CD8-positive, alpha-beta memory T cell (primary cell): ENCODE measurements at places on chromosomes 11 and 22.
A peak's percentile ranks its signal among the peaks of the same experiment; 100 is the strongest.

DNA sequence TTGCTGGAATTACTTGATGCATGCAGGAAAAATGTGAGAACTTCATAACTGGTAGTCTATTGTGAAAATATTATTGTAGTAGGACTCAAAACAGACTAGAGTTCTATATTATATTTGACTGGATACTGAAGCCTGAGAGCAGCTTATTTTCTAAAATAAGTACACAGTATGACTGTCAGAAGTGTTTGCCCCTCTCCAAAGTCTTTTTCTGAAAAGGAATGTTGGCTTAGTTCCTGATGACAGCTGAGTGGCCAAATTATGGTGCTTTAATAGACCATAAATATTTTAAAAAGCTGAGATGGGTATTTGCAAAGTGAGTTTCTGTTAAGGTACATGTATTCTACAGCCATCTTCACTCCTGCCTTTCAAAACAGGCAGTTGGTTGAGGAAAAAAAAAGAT is 13.1 kb downstream of the ZBED5 start:
- no peak for DNase-seq

- DNase-seq = no peak
Measured at GRCh38 chr11:65745049-65745448, 24.5 kb upstream of the RNASEH2C start.

DNA sequence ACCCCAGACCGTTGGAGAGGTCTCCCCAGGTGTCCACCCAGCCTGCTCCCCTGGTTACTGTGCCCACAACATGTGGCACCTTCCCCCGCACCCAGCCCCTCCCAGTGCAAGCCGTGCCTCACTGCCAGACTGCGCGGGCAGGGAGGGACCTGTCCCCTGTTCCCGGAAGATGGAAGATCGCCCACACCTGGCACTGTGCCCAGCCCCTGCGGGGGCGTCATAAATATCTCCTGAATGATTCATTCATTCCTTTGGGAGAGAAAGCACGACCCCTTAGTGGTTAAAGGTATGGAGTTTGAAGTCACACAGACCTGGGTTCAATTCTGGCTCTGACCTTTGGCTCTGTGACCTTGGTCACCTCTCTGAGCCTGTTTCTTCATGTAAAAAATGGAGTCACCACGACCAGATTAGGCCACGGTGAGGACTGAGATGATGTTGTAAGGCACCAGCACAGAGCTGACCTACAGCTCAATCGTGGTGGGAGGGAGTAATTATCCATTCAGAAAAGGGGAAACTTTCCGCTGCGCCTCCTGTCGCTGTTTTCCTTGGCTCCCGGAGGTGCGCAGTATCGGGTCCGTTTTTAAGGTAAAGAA is 497 bp upstream of the SYT12 start:
- no peak for DNase-seq

GRCh38 chr11:67293090-67293489 is 4.0 kb downstream of the ANKRD13D start:
- DNase-seq = no peak

DNA sequence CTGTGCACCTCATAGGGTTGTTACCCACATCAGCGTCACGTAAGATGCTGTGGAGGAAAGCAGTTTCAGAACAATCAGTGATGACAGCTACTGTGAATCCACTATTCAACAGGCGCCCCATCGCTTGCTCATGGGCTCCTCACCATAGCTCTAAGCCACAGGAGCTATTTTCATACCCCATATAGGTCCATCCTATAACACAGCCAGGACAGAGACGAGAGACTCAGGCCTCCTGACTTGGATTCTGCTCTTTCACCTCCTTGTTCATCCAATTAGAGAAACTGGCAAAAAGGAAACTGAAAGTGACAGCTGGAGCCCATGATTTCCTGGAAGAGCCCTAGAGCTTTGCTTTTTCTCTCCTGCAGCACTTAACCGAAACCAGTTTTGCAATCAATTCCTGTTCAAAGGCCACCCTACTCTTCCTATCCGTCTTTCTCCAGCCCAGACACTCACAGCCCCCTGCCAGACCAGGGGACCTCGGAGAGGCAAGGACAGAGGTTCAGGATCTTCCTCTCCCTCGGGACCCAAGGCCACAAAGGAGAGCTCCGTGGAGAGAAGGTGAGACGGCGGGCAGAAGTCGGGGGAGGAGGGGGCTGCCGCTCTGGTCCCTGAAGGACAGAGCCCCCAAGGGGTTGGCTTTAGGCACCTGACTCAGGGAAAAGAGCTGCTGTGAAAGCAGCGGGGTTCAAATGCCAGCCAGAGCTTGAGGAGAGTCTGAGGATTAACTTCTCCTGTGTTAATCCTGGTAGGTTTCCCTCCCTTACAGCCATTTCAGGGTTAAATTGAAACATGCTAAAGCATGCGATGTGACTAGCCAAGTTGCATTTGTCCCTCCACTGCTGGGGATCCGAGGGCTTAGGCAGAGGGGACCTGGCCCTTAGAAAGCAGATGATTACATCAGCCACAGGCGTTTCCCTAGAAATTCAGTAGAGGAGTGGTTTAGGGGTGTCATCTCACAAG is at the start of gene APOL6:
Gene APOL6 (plus strand): TSS at position 381 of the 960 bp plus-strand sequence. CDS start 7,980 bp downstream, outside the sequence.
- DNase-seq = peak; percentile 31

DNA sequence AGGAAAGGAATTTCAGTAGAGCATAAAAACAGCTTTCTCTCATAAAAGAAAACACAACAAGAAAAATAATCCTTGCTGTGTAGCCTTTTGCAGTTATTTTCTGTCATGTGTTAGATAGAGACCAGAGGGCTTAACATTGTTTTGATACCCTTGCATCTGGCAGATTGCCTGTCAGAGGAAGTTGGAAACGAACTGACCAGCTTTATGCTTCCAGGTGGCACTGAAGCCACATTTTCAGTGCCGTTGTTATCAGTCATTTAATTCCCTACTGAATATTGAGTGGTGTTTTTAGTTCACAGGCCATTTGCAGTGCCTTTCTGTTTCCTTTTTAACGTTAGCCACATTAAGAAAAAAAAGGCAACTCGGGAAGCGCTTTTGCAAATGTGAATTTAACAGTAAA is 21.5 kb upstream of the RAG2 start:
- DNase-seq = no peak

GRCh38 chr22:37747080-37747714 is 50.3 kb downstream of the TRIOBP start:
- no peak for DNase-seq

- DNase-seq = no peak
Measured at GRCh38 chr11:101115671-101116160, 13.9 kb downstream of the PGR start.

GRCh38 chr11:126927623-126928022 is 72.9 kb downstream of the KIRREL3 start:
- no peak for DNase-seq

- DNase-seq = no peak
Measured at GRCh38 chr22:37764622-37765021, 43.1 kb upstream of the GCAT start.

DNA sequence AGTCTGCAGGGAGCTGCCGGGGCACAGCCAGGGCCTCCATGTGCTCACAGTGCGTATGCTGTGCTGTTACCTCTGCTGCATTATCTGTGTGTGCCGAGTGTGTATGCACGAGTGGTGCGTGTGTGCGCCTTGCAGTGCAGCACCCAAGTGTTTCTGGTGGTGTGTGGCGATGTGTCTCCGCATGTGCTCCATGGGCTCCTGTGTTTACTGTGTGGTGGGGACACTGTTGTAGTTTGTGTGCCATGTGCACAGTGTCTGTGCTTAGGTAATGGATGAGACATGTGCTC is 31.4 kb downstream of the KCNC1 start:
- no peak for DNase-seq

DNA sequence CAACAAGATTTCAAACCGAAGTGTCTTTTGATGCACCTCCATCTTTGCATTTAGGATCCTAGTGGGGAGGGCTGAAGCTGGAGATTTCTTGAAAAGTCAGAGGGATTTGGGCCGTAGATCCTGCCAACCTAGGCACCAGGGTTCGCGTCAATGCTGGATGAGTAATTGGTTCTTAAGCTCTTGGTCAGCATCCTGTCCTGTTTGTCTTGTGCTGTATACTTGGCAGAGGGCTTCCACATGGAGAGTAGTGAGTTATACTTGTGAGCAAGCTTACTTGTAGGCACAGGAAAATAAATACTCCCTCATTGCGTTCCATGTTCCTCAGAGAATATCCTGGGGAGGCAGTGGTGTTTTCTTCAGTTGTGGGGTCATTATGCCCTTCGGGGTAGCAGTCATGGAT is 12.6 kb downstream of the INSC start:
- DNase-seq = no peak

GRCh38 chr11:105056446-105056845 is 11.3 kb upstream of the CARD16 start:
- no peak for DNase-seq

DNA sequence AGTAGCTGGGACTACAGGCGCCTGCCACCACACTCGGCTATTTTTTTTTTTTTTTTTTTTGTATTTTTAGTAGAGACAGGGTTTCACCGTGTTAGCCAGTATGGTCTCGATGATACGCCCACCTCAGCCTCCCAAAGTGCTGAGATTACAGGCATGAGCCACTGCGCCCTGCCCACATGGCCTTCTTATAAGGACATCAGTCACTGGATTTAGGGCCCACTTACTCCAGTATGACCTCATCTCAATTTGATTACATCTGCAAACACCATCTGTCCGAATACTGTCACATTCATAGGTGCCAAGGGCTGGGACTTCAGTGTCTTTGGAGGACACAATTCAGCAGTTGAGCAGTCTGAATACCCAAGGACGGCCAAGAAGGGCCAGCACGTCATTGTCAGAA is 8.2 kb upstream of the PRR5 start:
- no peak for DNase-seq

- DNase-seq = no peak
Measured at GRCh38 chr11:12198251-12199222, 88.1 kb downstream of the MICAL2 start.

DNA sequence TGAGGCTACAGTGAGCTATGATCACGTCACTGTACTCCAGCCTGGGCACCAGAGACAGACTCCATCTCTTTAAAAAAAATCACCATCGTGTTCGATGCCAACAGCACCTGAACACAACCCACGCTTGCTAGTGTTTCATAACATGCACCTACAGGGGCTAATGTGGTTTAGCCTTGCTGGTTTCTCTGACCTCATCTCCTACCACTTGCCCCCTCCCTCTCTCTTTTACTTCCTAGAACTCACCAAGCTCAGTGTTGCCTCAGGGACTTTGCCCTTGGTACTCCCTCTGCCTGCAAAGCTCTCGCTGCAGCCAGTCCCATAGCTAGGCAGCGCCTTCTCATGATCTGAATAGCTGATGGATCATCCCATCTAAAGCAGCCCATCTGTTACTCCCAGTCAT is 99.8 kb downstream of the FBXO7 start:
- DNase-seq = no peak

DNA sequence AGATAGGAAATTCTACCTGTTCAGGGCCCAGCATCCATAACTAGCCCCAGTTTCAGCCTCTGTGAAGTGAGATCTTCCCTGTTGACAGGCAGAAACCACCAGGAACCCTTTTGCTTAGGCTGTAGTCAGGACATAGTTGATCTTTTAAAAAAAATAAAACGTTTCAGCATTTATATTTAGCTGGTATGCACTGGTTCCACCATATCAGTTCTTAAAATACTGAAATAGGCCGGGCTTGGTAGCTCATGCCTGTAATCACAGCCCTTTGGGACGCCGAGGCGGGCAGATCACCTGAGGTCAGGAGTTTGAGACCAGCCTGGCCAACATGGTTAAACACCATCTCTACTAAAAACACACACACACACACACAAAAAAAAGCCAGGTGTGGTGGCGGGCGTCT is 35.3 kb downstream of the GALNT18 start:
- DNase-seq = no peak

- no peak for DNase-seq
Measured at GRCh38 chr11:57801183-57801485, 39.5 kb downstream of the CTNND1 start.

DNA sequence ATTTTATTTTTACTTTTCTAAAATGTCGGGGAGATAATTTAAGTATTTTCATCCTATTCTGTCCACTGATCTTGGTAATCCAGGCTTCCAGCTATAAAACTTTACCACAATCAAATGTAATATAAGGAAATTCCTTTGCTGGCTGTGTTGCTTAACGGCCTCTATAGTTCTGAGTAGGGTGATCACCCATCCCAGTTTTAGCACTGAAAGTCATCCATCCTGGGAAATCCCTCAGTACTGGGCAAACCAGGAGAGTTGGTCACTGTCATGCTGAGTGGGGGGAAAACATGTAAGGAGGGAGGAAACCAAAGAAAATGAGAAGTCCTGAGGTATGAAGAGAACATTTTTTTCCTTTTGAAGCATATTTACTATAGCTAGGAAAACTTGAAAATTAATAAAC is 12.8 kb upstream of the BACE1-AS start:
- no peak for DNase-seq

DNA sequence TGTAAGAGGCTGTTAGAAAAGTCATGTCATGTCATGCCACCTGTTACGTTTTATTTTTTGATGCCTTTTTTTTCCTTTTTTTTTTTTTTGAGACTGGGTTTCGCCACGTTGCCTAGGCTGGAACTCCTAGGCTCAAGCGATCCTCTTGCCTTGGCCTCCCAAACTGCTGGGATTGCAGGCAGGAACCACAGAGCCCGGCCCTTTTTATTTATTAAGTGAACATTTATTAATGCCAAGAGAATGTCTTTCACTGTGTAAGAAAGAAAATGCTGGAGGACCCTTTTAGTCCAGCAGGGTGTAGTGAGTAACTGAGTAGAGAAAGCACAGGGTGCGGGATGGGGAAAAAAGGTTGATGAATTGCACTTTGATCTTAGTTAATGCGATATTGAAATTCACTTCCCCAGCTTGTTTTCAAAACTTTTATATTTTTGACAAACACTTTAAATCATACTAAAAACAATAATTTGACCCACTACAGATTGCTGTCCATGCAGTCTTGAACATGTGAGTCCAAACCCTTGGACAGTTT is 2.3 kb upstream of the XBP1 start:
- DNase-seq = no peak

DNA sequence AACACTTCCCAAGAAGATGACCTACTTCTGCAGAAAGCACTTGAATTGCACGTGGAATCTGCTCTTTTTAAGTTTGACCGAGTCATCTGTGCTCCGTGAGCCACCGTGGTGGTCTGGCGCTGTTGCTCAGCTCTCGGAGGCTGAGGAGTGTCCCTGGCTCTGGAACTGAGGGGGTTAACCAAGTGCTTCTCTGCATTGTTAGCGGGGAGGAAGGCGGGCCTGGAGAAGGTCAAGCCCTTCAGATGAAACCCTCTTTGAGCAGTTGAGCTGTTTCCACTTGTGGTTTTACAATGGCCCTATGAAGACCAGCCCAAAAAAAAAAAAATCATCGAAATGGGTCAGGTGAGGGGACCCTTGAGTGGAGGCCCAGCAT is 286.4 kb downstream of the NTM start:
- DNase-seq = no peak

GRCh38 chr11:12184699-12185098 is 74.3 kb downstream of the MICAL2 start:
- DNase-seq = no peak

DNA sequence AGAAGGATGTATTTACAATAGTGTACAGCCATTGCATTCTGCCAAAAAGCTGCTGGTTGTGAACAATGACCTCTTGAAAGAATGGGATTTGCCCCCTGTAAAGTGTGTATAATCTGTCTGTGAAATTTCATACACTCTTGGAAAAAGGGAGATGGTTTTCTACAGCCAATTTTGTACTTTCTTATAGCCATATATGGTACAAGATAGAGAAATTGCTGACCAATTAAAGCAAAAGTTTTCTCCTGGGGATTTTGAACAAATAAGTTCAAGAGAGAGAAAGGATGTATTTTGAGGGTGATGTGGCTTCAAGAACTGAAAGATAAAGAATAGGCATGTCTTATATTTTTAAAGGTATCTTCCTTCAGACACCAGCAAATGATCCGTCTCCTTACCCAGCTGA is 211.0 kb downstream of the NAV2 start:
- no peak for DNase-seq

- no peak for DNase-seq
Measured at GRCh38 chr11:84817998-84818397, 809.1 kb downstream of the DLG2 start.

- DNase-seq = no peak
Measured at GRCh38 chr11:100647861-100648260, 39.2 kb upstream of the ARHGAP42 start.
